RPMI8226 (cell line): ENCODE measurements at places on chromosomes 11 and 22.

GRCh38 chr22:23184764-23185113 is 4.4 kb downstream of the BCR start:
- no peak for DNase-seq

DNA sequence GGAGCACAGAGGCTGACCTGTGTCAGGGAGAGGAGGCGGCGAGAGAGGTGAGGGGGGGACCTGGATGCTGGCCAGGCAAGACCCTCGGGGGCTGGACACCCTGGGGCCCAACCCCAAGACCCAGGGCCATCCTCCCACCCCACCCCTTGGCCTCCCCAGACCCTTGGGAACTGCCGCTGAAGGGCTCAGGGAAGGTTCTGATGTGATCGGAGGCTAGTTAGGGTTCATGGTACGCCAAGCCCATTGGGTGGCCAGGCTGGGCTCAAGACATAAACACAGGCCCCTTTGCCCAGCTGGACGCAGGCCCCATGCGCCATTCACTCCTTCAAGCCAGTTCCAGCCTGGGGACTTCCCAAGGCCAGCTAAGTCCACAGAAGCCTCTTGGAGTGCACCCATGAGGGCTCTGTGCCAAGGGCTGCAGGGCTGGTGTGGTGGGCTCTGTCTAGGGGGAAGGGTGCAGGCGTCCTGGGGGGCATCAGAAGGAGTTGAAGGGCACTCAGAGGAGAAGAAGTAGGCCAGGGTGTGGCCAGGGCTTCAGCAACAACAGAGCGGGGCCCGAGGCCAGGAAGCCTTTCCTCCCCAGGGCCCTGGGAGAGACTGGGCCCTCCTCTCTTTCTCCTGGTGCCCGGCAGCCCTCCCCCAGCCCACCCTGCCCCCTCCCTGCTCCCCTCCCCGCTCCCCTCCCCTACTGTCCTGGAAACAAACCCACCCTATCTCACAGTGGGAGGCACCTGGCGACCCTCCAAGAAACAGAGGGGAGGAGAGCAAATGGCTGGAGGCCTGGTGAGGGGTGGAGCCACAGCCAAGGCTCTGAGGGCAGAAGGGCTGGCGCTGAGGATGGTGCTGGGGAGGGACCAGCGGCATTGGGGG is 12.9 kb downstream of the TSPAN32 start:
- no peak for DNase-seq

DNA sequence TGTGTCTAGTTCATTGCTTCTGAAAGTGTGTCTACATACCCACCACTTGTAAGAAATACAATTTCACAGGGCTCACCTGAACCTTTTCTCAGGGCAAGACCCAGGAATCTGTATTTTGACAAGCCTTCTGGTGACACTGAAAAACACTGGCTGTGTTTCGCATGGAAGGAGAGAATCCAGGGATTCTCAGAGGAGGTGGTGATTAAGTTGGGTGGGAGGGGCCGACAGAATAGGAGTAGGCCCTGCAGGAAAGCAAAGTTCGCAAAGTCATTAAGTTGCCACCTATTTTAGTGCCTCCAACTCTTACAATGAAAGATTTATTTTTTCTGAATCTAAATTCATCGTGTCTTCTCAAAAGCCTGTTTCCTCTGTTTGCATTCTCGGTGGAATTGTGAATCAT is 186.8 kb downstream of the FAT3 start:
- no peak for DNase-seq

- DNase-seq = no peak
These were observed at the start of gene ENTHD1 for GRCh38 chr22:39893526-39893925. ENTHD1 (minus strand) TSS chr22:39893760; CDS start chr22:39887748, 6,012 bp downstream.

DNA sequence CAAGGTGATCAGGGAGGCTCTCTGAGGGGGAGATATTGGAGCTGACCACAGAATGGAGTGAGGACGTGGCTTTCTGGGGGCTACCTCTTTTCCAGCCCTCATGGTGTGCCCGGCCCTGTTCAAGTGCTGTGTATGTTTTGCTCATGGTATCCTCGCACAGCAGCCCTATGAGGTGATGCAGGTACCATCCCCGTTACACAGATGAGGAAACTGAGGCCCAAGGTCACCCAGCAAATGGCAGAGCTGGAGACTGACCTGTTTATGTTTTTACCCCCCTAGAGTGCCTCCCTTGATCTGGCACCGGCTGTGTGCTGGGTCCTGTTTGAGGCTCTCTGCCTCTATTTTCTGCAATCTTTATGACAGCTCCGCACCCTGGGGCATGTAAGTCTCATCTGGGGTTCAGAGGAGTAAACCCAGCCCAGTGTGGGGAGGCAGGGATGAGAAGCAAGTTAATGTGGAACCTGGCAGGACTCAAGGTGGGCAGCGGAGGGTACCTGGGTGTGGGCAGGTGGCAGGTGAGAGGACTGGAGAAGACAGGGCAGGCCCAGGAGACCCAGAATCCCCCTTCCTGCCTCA is 20.8 kb downstream of the SGSM1 start:
- DNase-seq = no peak

- DNase-seq = no peak
These were observed 8.9 kb upstream of the TMEM9B start for GRCh38 chr11:8973121-8973520.

DNA sequence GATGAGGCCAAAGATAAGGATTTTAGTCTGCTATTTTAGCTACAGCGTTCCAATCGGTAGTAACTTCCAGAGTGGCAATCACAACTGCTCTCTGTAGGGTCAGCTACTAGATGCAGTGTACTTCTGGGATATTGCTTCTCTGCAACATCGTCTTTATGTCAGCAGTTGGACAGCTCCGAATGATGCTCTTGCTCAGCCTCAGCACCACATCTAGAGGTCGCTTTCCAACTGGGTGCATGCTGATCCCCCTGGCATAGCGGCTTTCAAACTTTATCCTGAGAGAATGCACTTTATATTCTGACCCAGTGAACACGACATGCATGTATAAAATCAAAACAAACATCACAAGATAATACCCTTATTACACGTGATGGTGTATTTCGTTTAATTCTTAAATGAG is 219.6 kb downstream of the C11orf87 start:
- DNase-seq = peak; percentile 19

DNA sequence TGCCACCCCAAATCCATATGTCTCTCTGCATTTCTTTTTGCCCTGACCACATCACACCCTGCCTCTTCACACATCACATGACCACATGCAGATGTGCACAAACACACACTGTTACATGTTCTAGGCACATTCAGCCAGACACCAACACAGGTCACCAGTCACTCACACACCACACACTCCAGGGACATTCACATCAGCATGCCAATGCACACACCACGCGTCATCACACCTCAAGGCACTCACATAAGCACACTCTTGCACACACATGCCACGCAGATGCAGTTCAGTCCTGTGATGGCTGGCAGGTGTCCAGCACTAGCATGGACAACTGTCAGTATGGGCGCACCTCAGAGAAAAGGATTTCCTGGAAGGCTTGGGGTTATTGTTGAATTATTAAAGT is 77.0 kb upstream of the MYOD1 start:
- DNase-seq = no peak

DNA sequence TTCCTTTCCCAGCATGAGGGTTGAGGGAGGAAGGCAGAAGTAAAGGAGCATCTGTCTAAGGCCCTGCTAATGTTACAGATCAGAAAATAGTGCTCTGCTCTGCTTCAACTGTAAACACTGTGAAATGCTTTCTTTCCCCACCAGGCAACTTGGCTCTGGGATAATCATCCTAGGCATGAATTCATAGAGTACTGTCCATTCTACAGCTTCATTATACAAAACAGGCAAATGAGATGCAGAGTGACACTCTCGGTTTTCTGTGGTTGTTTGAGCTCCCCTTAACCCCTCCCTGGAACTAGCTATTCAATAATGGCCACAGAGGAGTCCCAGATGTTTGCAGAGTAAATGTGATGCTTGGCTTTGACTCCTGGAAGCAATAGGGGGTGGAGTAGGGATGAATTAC is 184.3 kb upstream of the CTSC start:
- no peak for DNase-seq

DNA sequence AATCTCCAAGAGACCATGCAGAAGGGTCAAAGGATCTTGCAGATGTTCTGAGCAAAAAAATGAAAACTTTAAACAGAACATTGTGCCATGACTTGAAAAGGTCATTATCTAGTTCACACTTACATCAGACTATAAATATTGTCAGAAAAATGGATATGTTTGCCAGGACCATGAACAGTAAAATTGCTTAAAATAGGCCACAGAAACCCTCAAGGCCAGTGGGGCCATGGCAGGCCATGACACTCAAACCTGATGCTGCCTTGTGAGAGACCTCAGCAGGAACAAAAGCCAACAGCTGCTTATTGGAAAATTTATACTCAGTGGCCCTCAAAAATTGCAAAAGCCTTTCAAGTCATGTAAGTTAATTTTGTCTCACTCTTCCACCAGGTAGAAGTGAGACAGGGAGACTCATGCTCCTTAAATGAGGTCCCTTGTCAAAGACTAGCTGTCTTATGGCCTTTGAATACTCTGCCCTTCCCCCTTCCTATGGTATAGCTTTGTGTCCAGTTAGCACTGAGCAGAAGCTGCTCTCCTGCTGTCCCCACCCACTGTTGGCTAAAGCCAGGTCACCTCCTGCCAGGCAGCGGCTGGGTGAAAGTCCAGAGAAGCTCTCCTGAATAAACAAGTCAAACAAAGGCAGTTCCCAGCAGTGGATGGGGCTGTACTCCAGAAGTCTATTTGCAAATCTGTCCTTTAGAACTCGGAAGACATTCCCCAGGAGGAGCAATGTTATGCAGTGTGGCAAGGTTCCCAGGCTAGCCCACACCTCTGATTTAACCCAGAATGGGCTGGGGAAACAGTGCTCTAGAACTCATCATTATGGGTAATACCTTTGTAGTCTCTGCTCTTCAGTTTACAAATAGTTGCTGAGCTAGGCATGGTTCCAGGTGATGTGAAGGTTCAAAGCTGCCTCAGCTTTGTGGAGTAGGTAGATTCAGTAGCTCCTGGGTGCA is 21.4 kb downstream of the ADM start:
- DNase-seq = no peak

GRCh38 chr11:1050581-1051355 is 14.2 kb upstream of the MUC6 start:
- peak; percentile 84 for DNase-seq

- DNase-seq = no peak
These were observed 1.4 kb downstream of the GNB1L start for GRCh38 chr22:19853058-19853878.

- no peak for DNase-seq
These were observed 28.3 kb downstream of the NF2 start for GRCh38 chr22:29631725-29632124.

- DNase-seq = no peak
These were observed 77.6 kb downstream of the TENM4 start for GRCh38 chr11:79363256-79363655.

DNA sequence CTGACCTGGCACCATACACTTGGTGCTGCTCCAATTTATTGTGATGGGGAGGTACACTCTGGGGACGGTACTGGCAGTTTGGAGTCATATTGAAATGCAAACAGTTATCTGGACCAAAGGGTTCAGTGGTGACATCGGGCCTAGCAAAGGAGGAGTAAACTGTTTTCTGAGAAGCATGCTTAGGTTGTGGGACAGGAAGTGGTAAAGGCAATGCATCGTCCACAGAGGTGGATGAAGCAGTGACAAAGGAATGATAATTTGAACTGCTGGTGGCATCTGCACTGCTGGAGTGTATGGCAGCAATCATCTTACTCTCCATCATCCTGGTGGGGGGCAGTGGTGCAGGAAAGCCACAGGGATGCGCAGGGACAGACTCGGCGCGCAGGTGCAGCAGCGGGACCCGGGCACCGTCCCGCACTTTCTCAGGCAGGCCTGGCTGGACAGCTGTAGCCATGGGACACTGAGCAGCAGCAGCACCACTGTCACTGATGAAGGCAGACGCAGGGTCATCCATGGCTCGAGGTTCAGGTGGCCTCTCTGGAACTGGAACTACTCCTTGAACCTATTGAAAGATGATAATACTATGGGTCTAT is 28.0 kb upstream of the TP53AIP1 start:
- no peak for DNase-seq

GRCh38 chr22:48823941-48824340 is 1003.7 kb downstream of the BRD1 start:
- DNase-seq = no peak

GRCh38 chr22:37175414-37176281 is 12.4 kb downstream of the C1QTNF6 start:
- DNase-seq = no peak

GRCh38 chr22:22098457-22099193 is 116.0 kb upstream of the TOP3B start:
- DNase-seq = no peak

GRCh38 chr11:37843603-37844002 is 1245.6 kb upstream of the RAG2 start:
- no peak for DNase-seq

DNA sequence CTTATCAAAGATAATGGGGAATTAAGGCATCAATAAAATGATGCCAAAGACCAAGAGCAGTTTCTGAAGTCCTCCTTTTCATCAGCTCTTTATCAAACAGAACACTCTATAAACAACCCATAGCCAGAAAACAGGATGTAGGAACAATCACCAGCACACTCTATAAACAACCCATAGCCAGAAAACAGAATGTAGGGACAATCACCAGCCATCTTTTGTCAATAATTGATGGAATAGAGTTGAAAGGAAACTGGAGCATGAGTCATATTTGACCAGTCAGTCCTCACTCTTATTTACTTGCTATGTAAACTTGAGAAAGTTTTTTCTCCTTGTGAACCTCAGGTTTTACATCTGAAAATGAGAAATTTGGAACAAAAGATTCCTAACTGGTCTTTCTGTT is 10.0 kb downstream of the MS4A2 start:
- DNase-seq = no peak

- DNase-seq = no peak
These were observed 30.5 kb upstream of the FGF19 start for GRCh38 chr11:69734367-69734766.

DNA sequence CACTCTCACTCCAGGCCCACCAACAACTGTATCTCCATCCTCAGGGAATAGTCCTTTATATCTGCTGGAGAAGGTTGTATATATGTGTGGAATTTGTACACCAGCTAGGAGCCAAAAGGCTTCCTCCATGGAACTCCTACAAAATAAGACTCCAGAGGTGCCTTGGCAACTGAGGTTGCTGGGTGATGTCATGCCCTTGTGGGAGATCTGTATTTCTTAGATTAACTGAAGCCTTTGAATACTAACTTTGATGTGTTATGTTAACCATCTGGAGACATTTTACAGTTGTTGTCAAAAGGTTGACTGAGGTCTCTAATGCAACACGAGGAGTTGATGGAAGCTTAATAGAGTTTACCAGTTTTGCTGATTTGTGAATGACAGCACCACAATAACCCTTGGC is 139.5 kb upstream of the TTC12 start:
- DNase-seq = no peak

DNA sequence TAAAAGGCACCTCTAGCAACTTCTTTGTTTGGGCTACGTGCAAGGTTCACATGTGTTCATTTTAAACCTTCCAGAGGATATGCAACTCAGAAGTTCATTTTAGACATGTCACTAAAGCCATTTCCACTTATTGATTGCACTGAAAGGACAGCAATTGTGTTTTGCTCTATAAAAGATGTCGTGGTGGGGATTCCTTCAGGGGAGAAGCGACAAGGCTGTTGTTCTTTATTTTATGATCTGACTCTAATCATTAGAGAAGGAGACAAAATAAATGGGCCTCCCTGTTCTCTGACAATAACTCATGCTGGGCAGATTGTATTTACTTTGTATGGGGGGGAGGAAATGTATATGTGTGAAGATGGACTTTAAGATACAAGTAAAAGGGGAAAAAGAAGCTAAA is 370.1 kb upstream of the ARHGAP42 start:
- no peak for DNase-seq

GRCh38 chr11:105929084-105929955 is 92.7 kb downstream of the MSANTD4 start:
- no peak for DNase-seq
